ENCODE measurements at places on chromosomes 2 and 18.

- DNase-seq = no peak
Measured at GRCh38 chr2:28631514-28632206, 120.0 kb upstream of the PPP1CB start.

- peak; percentile 13 for DNase-seq
Measured at GRCh38 chr2:220165401-220165800, 538.0 kb downstream of the SLC4A3 start.

- peak; percentile 87 for DNase-seq
Measured at GRCh38 chr2:47008381-47009252, 93.0 kb upstream of the MCFD2 start.

DNA sequence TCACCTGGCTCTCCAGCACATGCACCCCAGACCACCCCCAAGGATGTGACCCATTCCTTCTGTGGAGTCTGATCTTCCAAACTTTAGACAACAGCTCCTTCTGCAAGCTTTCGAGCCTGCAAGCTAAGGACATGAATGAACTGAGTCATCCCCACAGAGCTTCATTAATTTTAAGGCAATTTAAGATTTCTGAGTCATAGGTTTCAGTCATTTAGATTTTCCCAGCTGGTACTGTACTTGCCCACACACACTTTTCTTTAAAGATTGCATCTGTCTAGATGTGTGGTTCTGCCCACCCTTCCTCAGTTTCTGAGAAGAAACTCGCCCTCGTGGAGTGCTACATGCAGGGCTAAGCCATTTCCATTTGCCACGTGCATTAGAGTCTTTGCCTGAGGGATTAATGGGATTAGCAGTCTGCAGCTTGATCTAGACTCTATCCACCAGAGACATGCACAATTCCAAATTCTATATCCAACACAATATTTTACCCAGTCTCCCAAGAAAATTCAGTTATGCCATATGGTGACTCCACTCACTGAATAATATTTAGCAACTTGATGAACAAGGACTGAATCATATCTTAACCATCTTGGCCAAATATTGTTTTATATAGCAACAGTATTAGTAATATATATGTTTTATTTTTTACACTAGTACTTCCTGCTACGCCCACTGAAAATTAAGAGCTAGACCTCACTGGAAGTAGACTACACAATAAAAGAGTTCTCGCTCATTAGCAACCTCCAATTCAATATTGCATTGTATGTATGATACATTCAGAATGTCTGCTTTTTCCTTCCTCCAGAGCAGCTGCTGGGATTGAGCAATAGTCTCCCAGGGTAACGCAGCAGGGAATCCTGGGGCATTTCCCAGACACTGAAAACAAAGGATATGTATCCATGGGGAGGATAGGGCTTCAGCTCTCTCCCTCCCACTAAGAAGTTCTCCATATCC is 14.3 kb upstream of the TRIB2 start:
- peak; percentile 36 for DNase-seq

GRCh38 chr2:3637692-3638455 is 20.1 kb upstream of the ALLC start:
- DNase-seq = no peak

Data from NCI-H2171 (cell line).